ENCODE measurements at places on chromosomes 16 and 17. TPM values are rescaled to one million over a fixed set of nuclear protein-coding genes. Genes with fewer than 3 reads are reported as not detected.
A peak's percentile ranks its signal among the peaks of the same experiment; 100 is the strongest.

Gene GALNS
- total RNA-seq, result 96.5 TPM

DNA sequence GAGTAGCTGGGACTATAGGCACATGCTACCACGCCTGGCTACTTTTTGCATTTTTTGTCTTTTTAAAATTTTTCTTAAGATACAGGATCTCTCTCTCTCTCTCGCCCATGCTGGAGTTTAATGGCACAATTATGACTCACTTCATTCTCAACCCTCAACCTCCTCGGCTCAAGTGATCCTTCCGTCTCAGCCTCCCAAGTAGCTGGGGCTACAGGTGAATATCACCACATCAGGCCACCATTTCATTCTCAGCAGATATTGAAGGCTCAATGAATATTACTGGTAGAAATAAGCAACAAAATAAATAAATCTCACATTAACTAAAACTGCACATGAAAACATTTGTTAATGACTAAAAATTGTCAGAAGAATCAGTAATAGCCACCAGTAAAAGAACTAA is 41.7 kb downstream of the BRIP1 start:
- H3K4me1 ChIP-seq, result no peaks in the 10 kb centered on the region
- no peak overlapping the region for H3K27ac ChIP-seq
- no peaks in the 10 kb centered on the region for H3K27me3 ChIP-seq
- no peaks in the 10 kb centered on the region for H3K36me3 ChIP-seq
- H3K4me3 ChIP-seq, result no peak overlapping the region
- no peak for DNase-seq

- no peak for DNase-seq
- no peak overlapping the region for H3K4me3 ChIP-seq
- H3K27me3 ChIP-seq, result no peaks in the 10 kb centered on the region
- no peak overlapping the region for H3K27ac ChIP-seq
- H3K36me3 ChIP-seq, result peaks cover 12% of the 10 kb centered on the region
These were observed 15.7 kb downstream of the BCAR1 start for GRCh38 chr16:75235721-75236193.

Gene CCL13
- not detected for total RNA-seq

Gene DHRS7C
- not detected for total RNA-seq

- DNase-seq, result no peak
- H3K27ac ChIP-seq, result no peak overlapping the region
- no peaks in the 10 kb centered on the region for H3K4me1 ChIP-seq
- no peaks in the 10 kb centered on the region for H3K27me3 ChIP-seq
- no peak overlapping the region for H3K4me3 ChIP-seq
- H3K36me3 ChIP-seq, result no peaks in the 10 kb centered on the region
These were observed 8.4 kb downstream of the GLOD4 start for GRCh38 chr17:773467-774312.

Gene PPL
- 25.2 TPM for total RNA-seq

GRCh38 chr17:67322042-67322787 is 44.2 kb downstream of the PSMD12 start:
- no peaks in the 10 kb centered on the region for H3K4me1 ChIP-seq
- H3K27ac ChIP-seq, result no peak overlapping the region
- H3K27me3 ChIP-seq, result no peaks in the 10 kb centered on the region
- DNase-seq, result no peak

DNA sequence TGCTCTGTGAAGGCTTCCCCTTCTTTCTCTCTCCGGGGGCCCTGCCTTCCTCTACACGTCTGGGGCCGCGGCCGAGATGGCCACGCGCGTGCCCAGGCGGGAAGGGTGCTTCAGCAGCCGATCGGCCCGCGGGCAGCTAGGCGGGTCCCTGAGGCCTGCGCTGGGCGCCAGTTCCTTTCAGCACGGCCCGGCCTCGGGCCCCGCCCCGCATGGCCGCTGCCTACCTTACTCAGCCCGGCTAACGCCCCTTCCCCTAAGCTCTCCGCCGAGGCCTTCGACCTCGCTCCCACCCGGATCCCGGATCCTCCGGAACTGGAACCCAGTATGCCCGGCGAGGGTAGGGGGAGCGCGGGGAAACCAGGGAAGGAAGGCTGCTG is 335 bp downstream of the TMEM11 start:
- H3K36me3 ChIP-seq, result no peaks in the 10 kb centered on the region
- H3K4me3 ChIP-seq, result peak overlapping the region; percentile 97
- peaks cover 55% of the 10 kb centered on the region for H3K4me1 ChIP-seq
- H3K27ac ChIP-seq, result peak overlapping the region; percentile 96
- DNase-seq, result peak; percentile 52
- H3K27me3 ChIP-seq, result no peaks in the 10 kb centered on the region

Gene NACA2
- not detected for total RNA-seq

Gene PYY
- 89.2 TPM for total RNA-seq

All from transverse colon (tissue), 4 donors.